A172 (cell line): ENCODE measurements at places on chromosomes 16 and 17.

- DNase-seq = no peak
These were observed 84.1 kb downstream of the RAB11FIP4 start for GRCh38 chr17:31475378-31476162.

- no peak for DNase-seq
These were observed 1.3 kb upstream of the CUEDC1 start for GRCh38 chr17:57956291-57957119.

DNA sequence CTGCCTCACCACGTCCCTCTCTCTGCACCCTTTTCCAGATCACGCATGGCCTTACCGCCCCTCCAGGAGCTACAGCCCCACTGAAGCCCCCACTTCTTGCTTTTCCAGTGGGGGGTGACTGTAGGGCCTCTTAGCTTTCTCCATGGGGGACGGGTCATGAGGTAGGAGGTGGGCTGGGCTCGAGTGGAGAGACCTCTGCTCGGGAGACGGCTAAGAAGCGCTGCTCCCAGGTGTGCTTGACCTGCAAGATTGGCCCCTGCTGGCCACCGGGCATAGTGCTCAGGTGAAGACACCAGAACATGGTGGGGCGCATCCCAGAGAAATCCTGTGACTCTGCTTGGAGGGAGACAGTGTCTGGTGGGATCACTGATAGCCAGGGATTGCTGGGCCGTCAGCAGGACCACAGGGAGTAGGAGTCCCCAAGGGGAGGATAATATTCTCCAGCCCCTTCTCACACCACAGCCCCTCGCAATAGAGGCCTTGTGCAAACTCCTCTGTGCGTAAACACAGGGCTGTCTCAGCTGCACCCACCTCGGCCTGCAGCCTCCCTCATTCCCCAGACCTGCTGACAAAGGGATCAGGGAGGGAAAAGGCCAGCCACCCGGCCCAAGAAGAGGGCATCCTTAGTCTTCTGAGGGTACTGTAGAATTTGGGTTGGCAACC is 8.9 kb upstream of the GALK1 start:
- no peak for DNase-seq

DNA sequence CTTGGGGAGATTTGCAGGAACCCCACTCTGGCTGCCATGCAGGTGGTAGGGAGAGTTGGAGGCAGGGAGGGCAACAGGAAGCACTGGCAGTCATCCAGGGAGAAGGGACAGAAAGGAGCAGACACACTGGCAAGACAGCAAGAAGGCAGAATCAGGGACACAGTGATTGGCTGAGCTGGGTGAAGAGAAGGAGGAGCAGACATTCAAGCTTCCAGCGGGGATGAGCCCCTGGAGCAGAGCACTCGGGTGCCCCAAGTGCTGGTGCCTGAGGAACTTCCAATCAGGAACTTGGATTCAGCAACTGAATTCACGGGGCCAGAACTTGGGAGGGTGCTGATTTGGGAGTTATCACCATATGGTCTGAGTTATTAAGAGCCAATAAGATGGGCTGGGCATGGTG is 6.3 kb upstream of the ITGA3 start:
- peak; percentile 94 for DNase-seq

DNA sequence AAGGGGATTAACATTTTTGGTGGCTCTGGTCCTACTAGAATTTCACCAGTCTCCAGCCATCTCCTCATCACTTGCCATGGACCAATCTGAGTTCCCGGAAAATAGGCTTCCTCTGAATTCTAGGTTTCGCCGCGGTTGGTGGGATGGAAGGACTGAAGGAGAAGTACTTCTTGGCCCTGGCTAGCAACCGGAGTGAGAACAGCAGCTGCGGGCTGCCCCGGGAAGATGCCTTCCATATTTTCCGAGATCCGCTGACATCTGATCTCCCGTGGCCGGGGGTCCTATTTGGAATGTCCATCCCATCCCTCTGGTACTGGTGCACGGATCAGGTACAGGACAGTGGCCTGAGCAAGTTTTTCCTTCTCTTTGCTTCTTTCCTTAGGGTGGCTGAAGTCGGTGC is 45.0 kb downstream of the SLC5A11 start:
- DNase-seq = no peak

DNA sequence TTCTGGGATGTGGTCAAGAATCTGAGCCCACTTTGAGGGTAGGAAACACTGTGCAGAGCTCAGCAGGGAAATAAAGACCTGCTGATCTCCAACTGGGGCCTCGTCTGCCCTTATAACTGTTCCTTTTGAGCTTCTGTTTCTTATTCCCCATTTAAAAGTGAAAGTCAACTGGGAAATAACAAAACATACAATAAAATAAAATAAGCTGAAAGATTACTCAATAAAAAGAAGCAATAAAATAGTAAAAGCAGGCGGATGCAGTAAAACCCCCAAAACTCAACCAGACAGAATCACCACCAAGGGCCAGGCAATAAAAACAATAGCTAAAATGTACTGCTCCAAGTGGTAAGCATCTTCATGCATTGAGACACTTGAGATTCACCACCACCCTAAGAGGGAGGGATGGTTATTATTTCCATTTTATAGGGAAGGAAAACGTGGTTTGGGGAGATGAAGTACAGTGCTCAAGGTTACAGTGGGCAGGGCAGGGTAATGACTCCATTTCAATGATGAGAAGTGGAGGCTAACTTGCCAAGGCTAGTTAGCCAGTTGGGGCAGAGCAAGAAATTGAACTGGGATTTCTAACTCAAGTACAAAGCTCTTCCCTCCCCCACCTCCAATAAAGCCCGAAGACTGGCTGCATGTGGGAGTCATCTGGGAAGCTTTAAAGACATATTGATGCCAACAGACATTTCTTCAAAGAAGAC is 6.4 kb upstream of the SPACA3 start:
- DNase-seq = no peak

- no peak for DNase-seq
These were observed 16.6 kb downstream of the SGSH start for GRCh38 chr17:80203471-80203963.

- DNase-seq = no peak
These were observed 55.4 kb upstream of the DNAJA2 start for GRCh38 chr16:47028767-47029377.

DNA sequence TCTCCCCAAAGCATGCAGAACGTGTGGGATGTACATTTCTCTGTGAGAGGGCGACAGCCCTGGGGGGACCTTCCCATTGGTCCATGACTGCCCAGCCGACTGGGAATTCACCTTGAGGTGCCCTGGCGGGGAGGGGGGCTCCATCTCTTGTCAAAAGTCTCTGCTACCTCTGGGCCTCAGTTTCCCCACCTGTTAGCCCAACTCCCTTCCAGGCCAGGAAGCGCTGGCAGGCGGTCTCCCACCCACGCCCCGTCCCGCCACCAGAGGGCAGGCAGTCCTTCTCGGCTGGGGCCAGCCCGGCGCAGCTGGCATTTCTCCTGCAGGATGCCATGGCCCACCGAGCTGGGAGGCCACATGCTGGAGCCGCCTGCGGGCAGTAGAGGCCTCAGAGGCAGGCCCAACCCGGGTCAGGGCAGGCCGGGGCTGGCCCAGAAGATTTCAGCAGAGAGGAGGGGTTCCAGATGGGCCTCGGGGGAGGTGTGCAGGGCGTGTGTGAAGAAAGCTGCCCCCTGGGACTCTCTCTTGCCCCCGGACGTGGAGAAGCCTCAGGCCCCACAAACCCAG is 16.6 kb downstream of the CD7 start:
- peak; percentile 33 for DNase-seq

GRCh38 chr16:66220702-66221101 is 145.8 kb upstream of the CDH5 start:
- no peak for DNase-seq

GRCh38 chr16:6019490-6019991 is 921.9 kb upstream of the EEF2KMT start:
- DNase-seq = no peak

- DNase-seq = no peak
These were observed 41.9 kb upstream of the CRHR1 start for GRCh38 chr17:45742251-45742650.

DNA sequence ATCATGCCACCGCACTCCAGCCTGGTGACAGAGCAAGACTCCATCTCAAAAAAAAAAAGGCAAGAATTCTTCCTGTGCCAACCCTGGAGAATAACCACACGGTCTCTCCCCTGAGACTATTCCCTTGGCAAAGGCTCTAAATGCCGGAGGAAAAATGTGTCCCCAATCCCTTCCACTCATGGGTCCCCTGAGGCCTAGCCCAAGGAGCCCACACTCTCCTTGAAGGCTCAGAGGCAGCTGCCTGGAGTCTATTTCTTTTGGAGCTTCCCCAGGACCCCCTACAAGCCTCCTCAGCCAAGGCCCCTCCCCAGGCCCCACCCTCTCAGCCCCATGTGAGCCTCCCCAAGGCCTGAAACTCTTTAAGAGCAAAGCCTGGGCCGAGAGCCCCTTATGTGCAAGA is 16.6 kb downstream of the CEP131 start:
- DNase-seq = no peak
